ENCODE measurements at places on chromosomes 4 and X.
A peak's percentile ranks its signal among the peaks of the same experiment; 100 is the strongest.

- DNase-seq = no peak
Observed at GRCh38 chr4:588351-588849, 12.3 kb upstream of the TMEM271 start.

GRCh38 chr4:68895561-68896198, 55.9 kb downstream of the UGT2A3 start:
- DNase-seq = no peak

DNA sequence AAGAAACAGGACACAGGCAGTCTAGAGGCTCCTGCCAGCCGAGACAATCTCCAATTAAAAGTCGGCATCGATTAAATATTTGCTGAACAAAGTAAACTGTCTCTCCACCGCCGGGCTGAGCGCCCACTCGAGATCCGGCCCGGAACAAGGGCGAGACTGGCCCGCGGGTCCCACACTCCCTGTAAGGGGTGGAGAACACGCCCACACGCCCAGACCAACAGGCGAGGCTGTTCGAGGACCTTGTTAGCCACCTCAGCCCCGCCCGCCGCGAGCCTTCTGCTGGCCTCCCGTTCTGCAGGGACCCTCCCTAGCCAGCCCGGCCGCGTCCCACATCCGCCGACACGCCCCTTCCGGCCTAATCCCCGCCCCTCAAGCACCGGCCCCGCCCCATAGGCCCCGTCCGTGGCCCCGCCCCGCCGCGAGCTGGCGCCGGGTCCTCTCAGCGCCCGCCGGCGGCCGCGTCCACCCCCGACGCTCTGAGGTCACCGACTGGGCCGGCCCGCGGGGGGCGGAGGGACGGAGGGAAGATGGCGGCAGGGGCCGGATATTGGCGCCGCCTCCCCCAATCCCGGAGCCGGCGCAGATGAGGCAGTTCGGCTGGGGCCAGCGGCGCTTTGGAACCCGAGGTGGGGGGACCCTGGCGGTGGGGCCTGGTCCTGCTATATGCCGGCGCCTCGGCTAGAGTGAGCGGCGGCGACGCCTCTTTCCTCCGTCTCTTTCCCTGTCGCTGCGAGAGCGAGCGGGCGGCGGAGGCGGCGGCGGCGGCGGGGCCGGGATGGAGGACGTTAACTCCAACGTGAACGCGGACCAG, at the start of gene SLAIN2:
TSS of gene SLAIN2 (plus strand) at position 565 of the 811 bp plus-strand sequence. CDS start at position 776, 211 bp downstream.
- DNase-seq = peak; percentile 98

- DNase-seq = no peak
Observed at GRCh38 chr4:25694466-25694865, 38.8 kb downstream of the SLC34A2 start.

GRCh38 chrX:103774070-103774642, 2.5 kb upstream of the PLP1 start:
- no peak for DNase-seq

GRCh38 chr4:68183417-68183816, 53.7 kb upstream of the TMPRSS11F start:
- no peak for DNase-seq

DNA sequence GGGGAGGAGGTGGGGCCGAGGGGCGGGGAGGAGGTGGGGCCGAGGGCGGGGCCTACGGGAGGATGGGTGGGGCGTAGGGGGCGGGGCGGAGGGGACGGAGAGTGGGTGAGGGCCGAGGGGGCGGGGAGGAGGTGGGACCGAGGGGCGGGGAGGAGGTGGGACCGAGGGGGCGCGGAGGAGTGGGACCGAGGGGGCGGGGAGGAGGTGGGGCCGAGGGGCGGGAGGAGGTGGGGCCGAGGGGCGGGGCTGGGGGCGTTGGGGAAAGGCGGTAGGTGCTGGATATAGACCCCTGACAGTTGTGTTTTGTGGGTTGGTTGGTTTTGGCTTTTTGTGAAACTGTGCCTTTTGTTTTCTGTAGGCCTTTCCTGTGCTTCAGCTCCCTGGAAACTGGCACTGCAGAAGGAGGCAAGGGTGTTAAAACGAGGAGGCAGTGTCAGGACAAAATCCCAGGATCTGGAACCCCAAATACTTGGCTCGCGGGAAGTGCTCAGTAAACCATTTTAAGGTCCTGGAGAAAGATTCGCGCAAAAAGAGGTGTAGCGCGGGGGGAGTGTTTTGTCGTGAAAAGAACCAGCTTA, 580 bp upstream of the MMGT1 start:
- DNase-seq = no peak

- DNase-seq = no peak
Observed at GRCh38 chr4:84502955-84503373, 3.9 kb upstream of the NKX6-1 start.

DNA sequence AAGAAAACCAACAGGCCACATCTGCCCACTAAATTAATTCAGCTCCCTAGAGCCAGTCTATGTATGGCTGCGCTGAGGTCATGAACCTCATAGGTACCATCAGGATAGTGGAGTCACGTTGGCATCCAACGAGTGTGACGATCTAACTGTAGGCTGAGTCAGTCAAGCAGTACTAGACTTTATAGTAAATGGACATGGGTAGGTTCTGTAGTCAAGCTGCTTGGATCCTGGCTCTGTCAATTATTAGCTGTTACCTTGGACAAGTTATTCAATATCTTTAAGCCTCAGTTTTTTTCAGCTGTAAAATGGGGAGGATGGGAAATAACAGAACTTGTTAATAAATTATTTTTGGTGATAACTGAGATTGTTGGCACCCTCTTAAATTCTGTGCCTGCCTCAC, 432.4 kb upstream of the RASGEF1B start:
- no peak for DNase-seq

- DNase-seq = no peak
Observed at GRCh38 chr4:1260418-1261106, 11.6 kb upstream of the CTBP1 start.

GRCh38 chr4:128393101-128393704, 105.6 kb upstream of the PGRMC2 start:
- no peak for DNase-seq

DNA sequence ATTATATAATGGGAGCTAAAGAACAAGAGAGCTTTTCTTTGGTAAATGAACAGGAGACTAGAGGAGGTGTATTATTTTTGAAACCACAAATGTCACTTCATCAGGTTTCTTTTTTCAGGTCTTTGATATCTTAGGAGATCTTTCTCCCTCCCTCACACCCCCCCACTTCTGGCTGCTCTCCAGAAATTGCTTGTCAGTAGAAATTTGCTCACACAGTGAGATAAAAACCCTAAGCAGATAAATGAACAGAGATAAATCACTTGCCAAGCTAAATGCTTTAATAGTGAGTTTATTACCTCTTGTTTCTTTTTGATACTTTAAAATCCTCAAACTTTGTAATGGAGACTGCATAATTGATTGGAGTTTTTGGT, 421.2 kb upstream of the TENM3 start:
- no peak for DNase-seq

DNA sequence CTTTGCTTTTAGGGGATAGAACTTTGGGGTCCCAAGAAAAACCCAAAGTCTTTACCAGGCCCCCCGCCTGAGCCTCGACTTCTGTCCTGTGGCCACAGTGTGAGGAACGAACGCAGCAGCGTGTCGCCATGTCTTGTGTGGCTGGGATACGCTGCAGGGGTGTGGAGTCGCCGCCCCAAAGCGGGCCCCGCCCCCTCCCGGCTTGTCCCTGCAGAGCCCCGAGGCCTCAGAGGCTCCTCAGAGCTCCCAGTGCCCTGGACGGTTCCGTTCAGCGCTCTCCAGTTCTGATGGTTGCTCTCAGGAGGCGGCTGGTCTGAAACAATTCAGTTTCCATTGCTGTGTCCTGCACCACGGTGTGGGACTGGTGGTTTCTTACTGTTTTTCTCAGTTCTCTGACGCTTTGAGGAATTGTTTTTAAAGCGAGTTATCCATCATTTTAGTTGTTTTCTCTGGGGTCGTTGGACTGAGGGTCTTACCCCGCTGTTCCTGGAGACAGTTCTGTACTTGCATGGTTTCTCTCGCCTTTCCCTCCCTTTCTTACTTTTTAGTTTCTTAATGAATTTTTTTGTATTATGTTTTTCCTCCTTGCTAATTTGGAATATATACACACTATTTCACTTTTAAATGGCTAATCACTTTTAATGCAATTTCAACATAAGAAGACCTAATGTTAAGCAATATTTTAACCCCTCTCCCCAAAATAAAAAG, 1.6 kb upstream of the IDUA start:
- DNase-seq = no peak

- DNase-seq = no peak
Observed at GRCh38 chrX:134803551-134804183, 145.4 kb upstream of the PLAC1 start.

DNA sequence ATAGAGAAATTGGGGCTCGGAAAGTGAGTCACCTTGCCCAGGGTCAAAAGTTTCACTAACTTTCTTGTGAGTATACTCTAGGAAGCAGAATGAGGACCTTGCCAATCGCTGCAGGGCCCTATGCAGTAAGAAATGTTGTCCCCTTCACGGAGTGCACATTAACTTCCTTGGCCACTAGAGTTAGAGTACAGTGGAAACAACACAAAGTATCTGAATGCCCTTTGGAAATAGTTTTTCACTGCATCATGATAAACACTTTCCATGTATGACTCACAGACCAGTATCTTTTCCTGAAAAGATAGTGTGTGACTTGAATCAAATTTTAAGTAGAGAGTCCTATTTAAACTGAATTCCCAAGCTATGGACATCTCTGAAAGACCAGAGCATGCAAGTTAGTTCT, 45.5 kb upstream of the STK26 start:
- no peak for DNase-seq

- DNase-seq = no peak
Observed at GRCh38 chr4:123480706-123481418, 84.3 kb downstream of the SPRY1 start.

DNA sequence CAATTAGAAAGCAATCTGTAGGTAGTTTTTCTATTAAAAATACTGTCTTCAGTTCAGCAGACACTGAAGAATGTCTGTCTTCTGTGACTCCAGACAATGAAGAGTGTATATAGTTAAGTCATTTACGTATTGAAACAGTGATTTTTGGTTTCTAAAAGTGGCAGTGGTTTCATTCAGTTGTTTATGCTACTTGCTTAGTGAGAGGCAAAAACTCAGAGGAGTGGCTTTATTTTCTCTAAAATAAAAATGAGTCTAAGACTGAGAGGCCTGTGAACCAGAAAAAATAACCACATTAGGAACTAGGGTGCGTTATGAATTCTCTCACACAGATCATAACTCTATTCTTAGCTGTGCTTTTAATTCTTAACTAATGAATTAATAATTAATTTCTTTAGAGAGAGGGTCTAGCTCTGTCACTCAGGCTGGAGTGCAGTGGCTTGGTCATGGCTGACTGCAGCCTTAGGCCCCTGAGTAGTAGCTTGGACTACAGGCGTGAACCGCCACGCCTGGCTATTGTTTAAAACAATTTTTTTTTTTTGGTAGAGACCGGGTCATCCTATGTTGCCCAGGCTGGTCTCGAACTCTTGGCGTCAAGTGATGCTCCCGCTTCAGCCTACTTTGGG, 31.4 kb downstream of the FREM3 start:
- no peak for DNase-seq

- no peak for DNase-seq
Observed at GRCh38 chr4:87026800-87027495, 92.1 kb downstream of the AFF1 start.

DNA sequence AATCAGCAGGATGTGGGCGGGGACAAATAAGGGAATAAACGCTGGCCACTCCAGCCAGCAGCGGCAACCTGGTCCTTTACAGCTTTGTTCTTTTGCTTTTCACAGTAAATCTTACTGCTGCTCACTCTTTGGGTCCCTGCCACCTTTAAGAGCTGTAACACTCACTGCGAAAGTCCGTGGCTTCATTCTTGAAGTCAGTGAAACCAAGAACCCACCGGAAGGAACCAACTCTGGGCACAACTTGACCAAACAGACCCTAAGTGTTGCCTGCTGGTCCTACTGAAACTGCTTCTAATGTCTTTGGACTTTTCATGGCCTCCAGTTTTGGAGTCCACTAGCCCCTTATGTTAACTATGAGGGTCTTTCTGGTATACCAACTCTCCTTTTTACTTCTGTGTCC, 566.2 kb upstream of the IGFBP7 start:
- DNase-seq = no peak

- DNase-seq = no peak
Observed at GRCh38 chr4:105147553-105148161, 981 bp downstream of the TET2 start.

DNA sequence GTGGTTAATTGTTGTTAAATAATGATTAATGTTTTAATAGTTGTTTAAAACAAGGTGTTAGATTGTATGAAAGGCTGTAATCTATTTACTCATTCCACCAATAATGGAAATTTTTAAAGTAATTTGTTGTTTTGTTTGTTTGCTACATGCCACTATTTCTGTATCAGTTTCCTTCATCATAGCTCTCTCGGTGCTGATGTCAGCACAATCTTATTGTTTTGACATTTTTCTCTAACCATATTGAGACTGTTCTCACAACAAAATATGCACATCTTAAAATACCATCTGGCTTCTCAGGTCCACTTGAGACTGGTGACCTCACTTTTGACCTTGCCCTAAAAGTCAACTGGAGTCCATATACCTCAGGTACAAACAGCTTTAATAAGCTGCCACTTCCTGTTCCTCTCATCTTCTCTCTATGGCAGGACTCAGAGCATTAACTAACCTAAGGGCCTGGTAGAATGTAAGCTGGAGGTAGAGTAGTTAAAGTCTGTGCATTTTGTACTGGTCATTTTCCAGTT, 1.0 kb upstream of the GUCY1B1 start:
- DNase-seq = no peak

DNA sequence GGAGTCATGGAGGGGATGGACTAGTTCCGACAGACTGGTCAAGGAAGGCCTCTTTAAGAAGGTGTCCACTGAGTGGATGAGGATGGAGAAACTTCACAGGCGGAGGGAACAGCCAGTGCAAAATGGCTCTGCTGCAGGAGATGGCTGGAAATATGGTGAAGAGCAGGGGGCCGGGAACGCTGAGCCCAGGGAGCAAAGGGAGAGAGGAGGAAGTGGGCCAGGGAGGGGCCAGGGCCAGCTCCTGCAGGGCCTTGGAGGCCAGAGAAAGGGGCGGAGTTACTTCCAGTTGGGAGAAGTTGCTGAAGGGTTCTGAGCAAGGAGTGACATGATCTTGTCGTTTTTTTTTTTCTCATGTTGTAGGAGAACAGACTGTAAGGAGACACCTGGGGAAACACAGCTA, 94.5 kb downstream of the WFS1 start:
- no peak for DNase-seq

GRCh38 chrX:97267396-97268181, 383.9 kb downstream of the RPA4 start:
- no peak for DNase-seq

- DNase-seq = no peak
Observed at GRCh38 chr4:121951521-121952110, at the start of gene TRPC3. Gene TRPC3 (minus strand): TSS chr4:121952060. CDS start chr4:121951680, 380 bp downstream.

GRCh38 chrX:63719633-63720032, 65.4 kb downstream of the ARHGEF9 start:
- DNase-seq = no peak

DNA sequence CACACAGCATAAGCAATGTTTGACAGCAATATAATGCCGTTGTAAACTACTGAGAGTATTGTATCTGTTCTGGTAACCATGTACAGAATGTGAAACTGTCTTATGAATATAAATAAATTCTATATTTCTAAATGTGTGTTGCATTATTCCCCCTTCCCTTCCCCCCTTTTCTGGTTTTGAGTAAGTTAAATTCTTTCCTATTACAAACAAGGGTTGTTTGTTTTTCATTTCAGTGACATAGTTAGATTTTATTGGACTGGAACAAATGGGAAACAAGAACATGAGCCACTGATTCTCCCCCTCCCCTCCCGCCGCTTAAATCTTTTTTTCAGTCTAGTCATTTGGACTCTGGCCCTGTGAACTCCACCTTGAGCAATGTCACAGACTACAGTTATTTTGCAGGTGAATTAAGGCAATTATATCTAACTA, 69.8 kb downstream of the GPAT3 start:
- no peak for DNase-seq

Data from vagina (tissue), 2 donors.